Left lung (tissue), 14 donors: ENCODE measurements at places on chromosomes 1 and 21.

- DNase-seq: no peak
These were observed 511.0 kb upstream of the CAMK1G start for GRCh38 chr1:209072481-209072880.

GRCh38 chr1:19892628-19893168 lies 10.5 kb downstream of the OTUD3 start:
- DNase-seq: no peak

DNA sequence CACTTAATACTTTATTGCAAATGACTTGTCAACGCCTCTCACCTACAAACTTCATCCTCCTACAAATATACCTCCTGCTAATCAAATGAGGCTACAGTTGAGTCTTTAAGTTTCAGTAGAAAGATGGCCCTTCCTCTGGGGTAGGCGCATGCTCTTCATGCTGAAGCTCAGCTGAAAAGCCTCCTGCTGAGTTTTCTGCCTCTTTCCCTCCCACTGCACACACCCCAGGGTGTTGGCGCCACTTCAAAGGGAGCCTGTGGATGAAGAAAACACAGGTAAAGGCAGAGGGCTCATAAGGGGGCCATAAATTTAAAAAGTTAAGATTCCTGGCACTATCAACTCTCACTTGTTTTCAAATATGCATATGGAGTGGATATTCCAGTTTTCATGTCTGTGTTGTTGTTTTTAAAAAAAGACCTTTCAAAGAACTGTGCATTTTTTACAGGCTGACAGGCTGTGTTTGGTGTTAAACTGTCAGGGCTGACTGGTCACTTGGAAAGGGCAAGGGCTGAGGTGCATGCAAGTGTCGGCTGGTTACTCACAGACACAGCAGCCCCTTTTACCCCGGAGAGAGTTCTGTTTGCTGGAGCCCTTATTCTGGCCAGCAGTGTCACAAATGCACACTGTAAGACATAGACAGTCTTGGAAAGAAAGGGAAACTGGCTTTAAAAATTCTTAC lies 42.9 kb upstream of the LGALS8 start:
- DNase-seq: no peak

DNA sequence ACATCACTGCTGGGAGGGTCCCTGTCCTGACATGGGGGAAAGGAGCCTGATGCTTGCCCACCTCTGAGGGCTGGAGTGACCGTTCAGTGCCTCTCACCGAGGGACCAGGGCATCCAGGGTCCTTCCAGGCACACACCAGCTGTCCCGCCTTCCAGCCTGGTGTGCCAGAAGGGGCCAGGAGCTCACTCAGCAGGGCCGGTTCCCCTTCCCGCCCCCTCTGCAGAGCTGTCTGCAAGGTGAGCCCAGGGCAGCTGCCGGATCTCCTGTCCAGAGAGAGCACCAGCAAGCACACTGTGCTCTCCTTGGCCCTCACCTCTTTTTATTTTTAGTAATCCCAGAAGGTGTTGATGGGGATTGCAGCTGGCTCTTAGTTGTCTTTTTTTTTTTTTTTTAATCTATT lies 16.9 kb downstream of the H6PD start:
- no peak for DNase-seq
